Right renal pelvis (tissue), 4 donors: ENCODE measurements at places on chromosomes 6 and 20.

DNA sequence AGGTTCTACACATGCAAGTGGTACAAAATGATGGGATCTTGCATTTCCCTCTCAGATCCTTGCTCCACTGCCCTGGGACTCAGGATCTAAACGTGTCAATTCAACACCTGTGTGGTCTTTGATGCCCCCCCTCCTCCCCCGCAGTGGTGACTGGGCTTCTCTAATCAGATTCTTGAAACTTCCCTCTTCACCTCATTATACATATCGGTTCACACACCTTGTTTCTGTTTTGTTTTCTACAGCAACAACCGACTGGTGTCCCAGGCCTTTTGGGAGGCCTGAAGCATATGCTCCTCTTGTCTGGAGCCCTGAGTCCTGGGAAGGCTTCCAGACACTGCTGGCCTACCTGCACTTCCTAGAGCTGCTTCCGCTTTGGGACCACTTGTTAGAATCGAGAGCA is 20.0 kb downstream of the SAMD3 start:
- DNase-seq: no peak

GRCh38 chr6:28981833-28982475 is 23.2 kb downstream of the ZNF311 start:
- peak; percentile 85 for DNase-seq

DNA sequence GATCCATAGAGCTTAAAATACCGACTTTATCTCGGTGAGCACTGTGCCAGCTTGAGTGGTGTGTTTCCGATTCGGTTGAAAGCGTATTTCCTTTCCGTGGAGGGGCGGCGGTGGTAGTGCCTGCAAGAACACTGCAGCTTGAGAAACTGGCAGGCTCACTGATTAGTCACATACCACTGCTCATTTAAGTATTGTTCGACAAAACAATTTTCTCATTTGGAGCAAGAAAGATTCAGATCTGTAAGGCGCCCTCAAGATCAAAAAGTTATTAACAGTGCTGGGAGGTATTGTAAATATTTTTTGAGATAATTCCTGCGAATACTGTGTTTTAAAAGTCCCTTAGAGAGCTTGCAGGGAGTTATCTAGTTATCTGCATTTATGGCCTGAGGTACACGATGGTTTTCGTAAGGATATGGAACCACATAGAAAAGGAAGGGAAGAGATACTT is 1.3 kb downstream of the MAPK14 start:
- peak; percentile 46 for DNase-seq

DNA sequence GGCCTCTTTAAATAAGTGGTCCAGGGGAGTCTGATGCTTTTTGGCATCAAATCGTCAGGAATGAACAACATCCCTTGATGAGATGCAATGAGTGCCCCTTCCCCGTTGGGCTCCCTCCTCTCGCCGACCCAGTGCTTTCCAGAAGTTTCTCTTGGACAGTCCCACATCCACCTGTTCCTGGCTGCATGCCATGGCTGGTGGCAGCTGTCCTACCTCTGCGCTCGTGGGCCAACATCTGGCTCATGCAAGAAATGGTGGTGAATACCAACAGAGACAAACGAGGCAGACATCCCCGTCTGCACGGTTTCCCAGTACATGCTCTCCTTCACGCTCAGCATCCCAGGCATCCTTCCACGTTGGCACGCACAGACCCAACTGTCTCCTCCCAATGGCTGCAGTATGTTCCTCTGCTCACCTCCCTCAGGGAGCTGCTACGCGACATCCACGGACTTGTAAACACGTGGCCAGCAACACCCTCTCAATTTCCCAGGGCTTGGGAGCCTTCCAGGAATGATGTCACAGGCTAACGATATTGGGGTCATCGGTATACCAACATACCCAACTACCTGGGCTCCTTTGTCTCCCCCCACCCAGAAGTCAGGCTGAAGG is 37.5 kb downstream of the PPP1R3G start:
- no peak for DNase-seq

GRCh38 chr6:165987483-165988301 is 180.0 kb downstream of the TBXT start:
- DNase-seq: no peak
